Left kidney (tissue), 8 donors: ENCODE measurements at places on chromosomes 1 and 21.

DNA sequence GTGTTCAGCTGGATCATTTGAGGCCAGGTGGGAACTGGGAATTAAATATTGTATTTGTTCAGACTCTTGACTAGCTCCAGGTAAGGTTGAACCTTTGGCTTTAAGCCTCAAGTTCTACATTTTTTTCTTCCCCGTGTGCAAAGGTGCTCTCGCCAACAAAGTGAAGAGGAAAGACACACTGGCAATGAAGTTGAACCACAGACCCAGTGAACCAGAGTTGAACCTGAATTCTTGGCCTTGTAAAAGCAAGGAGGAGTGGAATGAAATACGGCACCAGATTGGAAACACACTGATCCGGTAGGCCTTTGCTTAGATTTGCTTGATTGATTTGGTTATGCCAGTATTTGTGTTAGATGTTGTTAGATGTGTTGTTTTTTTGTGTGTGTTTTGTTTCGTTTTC is 25.5 kb upstream of the RCC1 start:
- DNase-seq: peak; percentile 44

DNA sequence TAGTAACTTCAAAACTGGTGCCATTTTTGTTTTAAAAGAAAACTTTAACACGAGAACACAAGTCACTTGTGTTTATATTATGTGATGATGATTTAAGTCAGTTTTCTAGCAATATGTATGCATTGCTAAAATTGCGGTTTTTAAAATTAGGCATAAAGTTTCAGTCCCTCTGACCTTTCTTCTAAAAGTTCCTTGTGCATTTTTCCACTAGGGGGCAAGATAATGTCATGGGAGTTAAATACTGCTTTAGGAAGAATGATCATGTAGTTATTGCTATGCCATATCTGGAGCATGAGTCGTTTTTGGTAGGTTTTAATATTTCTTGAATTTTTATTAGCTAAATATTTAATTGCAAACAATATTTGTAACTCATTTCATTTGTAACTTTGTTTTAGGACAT is 10.7 kb downstream of the CDC7 start:
- no peak for DNase-seq

GRCh38 chr1:61556631-61557030 is 168.3 kb downstream of the TM2D1 start:
- DNase-seq: no peak

- DNase-seq: no peak
Measured at GRCh38 chr1:222918801-222919477, 104.1 kb downstream of the DISP1 start.

- DNase-seq: no peak
Measured at GRCh38 chr21:42245331-42246193, 26.6 kb downstream of the ABCG1 start.

GRCh38 chr1:24864370-24864777 is 65.7 kb downstream of the RUNX3 start:
- DNase-seq: peak; percentile 53

DNA sequence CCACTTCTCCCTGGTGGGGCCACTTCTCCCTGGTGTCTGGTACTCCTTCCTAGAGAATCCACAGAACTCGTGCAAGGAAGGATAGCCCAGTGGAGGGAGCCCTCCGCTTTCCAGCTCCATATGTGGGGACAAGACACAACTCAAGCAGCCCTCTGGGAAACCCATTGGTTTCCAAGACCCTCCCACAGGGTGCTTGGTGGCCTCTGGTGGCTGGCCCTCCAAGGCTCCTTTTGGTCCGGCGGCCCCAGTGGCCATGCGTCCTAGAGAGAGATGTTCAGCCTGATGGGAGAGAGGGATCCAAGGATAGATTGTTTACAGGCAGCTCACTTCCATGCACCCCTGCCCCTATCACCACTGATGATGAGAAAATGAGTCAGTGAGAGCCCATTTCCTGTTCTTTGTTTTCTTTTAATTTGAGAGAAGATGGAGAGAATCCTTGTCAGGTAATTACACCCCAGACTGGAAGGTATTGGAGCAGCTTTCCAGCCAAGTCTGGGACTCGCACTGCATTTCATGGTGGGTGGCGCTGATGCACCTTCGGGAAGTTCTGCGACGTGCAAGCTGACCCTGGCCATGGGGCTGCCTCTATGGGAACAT is 486.2 kb upstream of the VAMP3 start:
- DNase-seq: no peak

DNA sequence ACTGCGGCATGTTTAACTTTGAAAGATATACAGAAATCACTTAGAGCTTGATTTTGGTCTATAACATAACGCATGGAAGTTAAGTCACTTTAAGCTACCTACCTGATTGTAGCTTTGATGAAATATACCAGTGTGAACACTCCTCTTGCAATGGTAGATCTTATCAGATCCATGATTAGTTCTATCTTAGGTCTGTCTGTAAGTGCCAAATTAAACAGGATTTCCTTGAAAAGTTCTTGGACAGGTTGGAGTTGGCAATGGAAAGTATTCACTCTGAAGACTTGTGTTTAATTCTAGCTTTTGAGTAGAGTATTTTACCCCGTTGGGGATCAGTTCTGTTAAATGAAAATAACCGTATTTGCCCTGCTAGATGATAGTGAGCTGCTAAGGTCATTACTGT is 4.1 kb upstream of the ADGRL4 start:
- DNase-seq: no peak

GRCh38 chr21:34022627-34023335 is 50.6 kb upstream of the MRPS6 start:
- DNase-seq: no peak

- DNase-seq: no peak
Measured at GRCh38 chr1:177737456-177737855, 232.4 kb downstream of the SEC16B start.

- DNase-seq: no peak
Measured at GRCh38 chr1:63835128-63835527, 61.3 kb downstream of the ROR1 start.

DNA sequence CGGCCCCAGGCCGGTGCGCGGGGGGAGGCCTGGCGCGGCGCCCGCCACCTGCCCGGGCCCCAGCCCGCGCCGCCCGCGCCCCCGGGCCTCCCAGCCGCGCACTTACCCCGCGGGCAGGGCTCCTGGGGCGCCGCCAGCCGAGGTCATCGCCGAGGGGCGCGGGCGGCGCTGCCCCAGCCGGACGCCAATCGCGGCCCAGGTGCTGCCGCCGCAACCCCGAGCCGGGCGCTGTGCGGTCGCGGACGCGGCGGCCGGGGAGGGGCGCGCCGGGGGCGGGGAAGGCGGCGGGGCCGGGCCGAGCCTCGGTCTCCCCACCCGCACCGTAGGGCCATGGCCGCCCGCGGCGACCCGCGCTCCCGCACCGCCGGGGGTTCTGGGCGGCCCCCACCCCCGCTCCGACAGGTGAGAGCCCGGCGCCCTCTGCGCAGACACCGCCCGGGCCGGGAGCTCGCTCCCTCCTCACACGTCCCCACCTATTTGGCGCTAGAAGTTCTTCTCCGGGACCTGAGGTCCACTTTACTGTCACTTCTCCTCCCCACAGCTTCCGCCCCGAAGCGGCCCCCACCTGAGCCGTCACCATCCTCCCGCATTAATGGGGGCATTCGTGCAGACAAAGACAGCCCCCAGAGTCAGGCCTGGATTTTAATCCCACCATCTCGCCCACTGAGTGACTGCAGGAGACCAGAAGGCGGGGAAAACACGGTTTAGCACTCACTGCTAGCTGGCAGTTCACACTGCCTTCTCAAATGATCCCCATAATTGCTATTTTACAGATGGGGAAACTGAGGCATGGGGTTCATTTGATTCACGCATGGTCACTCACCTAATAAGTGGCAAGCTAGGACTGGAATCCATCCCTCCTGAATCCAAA is at the start of gene TTC39A:
TTC39A (minus strand) TSS at position 232 of the 871 bp plus-strand sequence; CDS start at position 147, 85 bp downstream.
- DNase-seq: no peak

DNA sequence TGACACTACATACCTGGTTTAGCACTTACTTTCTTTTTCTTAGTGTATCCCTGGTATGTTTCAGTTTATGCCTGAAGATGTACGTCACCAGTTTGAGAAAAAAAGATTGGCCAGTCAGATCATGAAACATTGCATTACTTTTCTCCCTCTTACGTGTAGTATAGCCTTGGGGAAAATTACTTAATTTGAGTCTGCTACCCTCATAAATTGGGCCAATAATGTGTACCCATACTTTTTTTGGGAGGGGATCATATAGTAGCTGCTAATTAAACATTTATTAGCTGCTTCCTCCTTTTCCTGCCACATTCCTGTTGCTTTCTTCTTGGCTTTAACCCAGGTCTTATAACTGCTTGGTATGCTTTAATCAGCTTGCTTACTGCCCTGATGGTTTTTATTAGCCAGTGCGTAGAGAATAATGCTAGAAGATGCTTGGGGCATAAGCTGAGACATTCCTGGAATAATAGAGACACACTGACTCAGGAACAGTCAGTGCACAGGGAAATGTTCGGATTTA is 32.1 kb downstream of the RABGAP1L start:
- peak; percentile 17 for DNase-seq
